ENCODE measurements at places on chromosomes 6 and 20.

DNA sequence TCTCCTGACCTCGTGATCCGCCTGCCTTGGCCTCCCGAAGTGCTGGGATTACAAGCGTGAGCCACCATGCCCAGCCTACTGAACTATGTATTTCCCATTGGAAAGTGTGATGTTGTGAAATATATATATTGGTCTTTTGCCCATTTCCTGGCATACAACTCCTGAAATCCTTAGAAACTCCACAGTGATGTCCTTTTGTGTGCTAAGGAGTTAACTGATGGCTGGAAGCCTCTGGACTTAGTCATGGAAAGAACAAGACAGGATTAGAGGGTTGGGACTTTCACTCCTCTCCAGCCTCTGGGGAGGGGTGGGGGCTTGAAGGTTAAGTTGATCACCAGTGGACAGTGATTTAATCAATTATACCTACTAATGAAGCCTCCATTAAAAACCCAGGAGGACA lies 7.1 kb downstream of the PANK2 start:
- no peak for DNase-seq
- peak overlapping the region; percentile 85 for H3K27ac ChIP-seq
- H3K4me3 ChIP-seq = no peak overlapping the region
- H3K4me1 ChIP-seq = peaks cover 78% of the 10 kb centered on the region
- H3K27me3 ChIP-seq = no peaks in the 10 kb centered on the region
- H3K36me3 ChIP-seq = peaks cover 76% of the 10 kb centered on the region

GRCh38 chr20:35279040-35279439 lies 1.1 kb upstream of the MMP24OS start:
- no peaks in the 10 kb centered on the region for H3K27me3 ChIP-seq
- H3K27ac ChIP-seq = peak overlapping the region; percentile 90
- H3K4me1 ChIP-seq = peaks cover 39% of the 10 kb centered on the region
- DNase-seq = no peak

DNA sequence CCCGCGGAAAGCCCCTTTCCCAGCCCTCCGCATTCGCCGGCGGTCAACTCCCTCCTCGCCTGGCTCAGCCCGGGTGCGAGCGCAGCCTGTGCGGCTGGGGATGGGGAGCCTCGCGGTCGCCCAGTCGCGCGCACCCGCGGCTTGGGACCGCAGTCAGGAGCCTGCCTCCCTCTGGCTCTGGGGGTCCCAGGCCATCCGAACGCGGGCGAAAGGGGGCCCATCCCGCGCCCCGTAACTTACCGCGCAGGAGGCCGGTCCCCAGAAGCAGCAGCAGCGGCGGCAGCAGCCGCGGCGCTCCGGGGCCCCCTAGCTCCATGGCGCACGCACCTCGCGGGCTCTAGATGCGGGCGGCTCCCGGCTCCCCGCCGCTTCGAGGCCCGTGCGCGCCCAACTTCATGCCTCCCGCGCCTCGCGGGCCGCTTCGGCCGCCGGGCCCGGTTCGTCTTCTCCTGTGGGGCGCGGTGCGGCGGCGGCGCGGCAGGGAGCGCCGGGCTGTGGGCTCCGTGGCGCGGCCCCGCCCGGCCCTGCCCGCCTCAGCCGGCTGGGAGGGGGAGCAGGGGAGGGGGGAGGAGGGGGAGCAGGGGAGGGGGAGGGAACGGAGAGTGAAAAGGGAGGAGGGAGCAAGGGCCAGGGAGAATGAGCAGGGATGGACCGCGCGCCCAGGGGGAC lies at the start of gene CHRNA4:
Gene CHRNA4 (minus strand): TSS at position 500 of the 669 bp plus-strand sequence. CDS start 184 bp downstream, at position 316.
- no peak within 1 kb of the TSS for H3K4me3 ChIP-seq
- no peak for DNase-seq
- H3K4me1 ChIP-seq = no peaks in the 10 kb centered on the region
- no peaks in the 10 kb centered on the region for H3K36me3 ChIP-seq

GRCh38 chr20:47789764-47790579 lies 4.7 kb upstream of the SULF2 start:
- H3K27me3 ChIP-seq = peaks cover 38% of the 10 kb centered on the region
- no peak for DNase-seq
- H3K36me3 ChIP-seq = no peaks in the 10 kb centered on the region
- peaks cover 8% of the 10 kb centered on the region for H3K4me1 ChIP-seq
- no peak overlapping the region for H3K27ac ChIP-seq

DNA sequence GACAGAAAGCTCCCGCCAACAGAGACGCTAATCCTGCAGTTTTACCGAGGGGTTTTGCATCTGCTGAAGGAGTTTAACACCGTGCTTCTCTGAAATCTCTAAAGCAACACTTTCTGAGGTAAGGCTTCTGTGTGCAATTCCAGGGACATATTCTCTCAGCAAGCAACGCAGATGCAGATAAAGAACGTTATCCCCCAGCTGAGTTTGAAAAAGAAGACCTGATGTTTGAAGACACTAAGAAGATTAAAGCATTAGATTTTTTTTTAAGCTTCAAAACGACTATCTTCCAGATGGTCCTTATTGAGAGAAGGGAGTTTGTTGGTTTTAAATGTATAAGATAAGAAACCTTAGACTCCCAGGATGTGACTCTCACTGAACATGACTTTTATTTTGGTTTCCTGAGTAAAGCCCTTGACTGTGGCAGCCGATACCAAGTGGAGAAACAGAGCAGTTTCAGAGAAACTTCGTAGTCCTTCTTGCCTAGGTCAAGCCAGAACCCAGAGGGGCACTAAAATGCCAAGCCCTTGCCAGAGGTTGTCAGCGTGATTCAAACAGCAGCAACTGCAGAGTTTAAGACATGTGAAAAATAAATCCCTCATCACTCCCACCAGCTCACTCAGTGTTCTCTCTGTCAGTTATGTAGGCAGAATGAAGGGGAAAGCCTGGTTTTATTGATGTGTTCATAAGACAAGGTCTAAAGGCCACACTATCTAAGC lies 353.3 kb upstream of the CNR1 start:
- DNase-seq = no peak
- H3K27ac ChIP-seq = no peak overlapping the region
- H3K4me3 ChIP-seq = no peak overlapping the region
- H3K36me3 ChIP-seq = no peaks in the 10 kb centered on the region
- no peaks in the 10 kb centered on the region for H3K4me1 ChIP-seq

- no peak overlapping the region for H3K27ac ChIP-seq
- H3K36me3 ChIP-seq = no peaks in the 10 kb centered on the region
- H3K4me3 ChIP-seq = no peak overlapping the region
- DNase-seq = no peak
- peaks cover 19% of the 10 kb centered on the region for H3K4me1 ChIP-seq
- peaks cover 37% of the 10 kb centered on the region for H3K27me3 ChIP-seq
Measured at GRCh38 chr6:167697316-167697715, 129.4 kb upstream of the AFDN start.

GRCh38 chr20:4183361-4183760 lies 168.0 kb upstream of the RNF24 start:
- H3K36me3 ChIP-seq = no peaks in the 10 kb centered on the region
- H3K27me3 ChIP-seq = no peaks in the 10 kb centered on the region
- no peak for DNase-seq

DNA sequence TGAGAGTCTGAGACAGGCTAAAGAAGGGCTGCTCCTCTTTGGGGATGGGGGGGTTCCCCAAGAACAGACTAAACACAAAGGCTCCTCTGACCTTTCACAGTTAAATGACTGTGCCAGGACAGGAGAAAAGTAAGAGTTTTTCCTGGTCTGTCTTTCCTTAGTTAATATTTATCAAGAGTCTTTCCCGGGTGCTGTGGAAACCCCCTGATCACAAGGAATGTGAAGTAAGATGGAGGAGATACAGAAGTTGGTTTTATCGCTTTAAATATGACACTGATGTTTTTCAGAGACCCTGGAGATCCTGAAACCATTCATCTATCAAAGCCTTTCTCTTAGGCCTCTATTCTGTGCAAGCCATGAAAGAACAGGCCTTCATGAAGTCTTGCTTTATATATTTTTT lies 105.8 kb downstream of the RNF144B start:
- DNase-seq = no peak
- no peak overlapping the region for H3K4me3 ChIP-seq
- H3K4me1 ChIP-seq = no peaks in the 10 kb centered on the region
- peaks cover 23% of the 10 kb centered on the region for H3K27me3 ChIP-seq

GRCh38 chr6:88611721-88612120 lies 351.7 kb downstream of the RNGTT start:
- no peaks in the 10 kb centered on the region for H3K4me1 ChIP-seq
- DNase-seq = no peak
- H3K4me3 ChIP-seq = no peak overlapping the region
- H3K27me3 ChIP-seq = no peaks in the 10 kb centered on the region
